WERI-Rb-1 (cell line): ENCODE measurements at places on chromosomes 13 and 19.

- DNase-seq = peak; percentile 56
These were observed 15.2 kb upstream of the TLE6 start for GRCh38 chr19:2962018-2962670.

DNA sequence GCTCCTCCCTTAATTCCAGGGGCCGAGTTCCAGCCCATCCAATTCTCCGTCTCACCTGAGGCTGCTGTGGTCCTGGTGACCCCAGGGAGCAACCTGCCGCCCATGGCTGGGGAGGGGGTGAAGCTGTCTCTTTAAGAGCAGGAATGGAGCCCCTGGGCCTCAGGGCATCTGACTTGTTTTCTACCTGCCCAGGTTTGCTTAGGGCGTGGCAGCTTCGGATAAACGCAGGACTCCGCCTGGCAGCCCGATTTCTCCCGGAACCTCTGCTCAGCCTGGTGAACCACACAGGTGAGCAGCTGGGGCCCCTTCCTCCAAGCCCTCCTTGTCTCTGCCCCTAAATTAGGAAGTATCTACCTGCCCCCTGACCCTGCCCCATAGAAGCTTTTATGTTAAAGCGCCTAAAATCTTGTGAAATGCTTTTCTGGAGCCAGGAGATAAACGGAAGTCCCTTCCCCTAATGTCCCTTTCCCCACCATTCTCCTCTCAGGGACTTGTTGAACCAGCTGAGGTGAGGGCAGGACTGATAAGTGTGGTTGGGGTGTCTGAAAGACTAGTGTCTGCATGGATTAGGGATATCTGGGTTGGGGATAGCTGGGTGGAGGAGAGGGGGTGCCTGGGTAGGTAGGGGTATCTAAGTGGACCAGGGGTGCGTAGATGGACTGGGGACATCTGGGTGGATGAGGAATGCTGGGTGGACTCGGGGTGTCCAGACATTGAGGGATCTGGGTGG is 614 bp downstream of the FXYD3 start:
- DNase-seq = no peak

DNA sequence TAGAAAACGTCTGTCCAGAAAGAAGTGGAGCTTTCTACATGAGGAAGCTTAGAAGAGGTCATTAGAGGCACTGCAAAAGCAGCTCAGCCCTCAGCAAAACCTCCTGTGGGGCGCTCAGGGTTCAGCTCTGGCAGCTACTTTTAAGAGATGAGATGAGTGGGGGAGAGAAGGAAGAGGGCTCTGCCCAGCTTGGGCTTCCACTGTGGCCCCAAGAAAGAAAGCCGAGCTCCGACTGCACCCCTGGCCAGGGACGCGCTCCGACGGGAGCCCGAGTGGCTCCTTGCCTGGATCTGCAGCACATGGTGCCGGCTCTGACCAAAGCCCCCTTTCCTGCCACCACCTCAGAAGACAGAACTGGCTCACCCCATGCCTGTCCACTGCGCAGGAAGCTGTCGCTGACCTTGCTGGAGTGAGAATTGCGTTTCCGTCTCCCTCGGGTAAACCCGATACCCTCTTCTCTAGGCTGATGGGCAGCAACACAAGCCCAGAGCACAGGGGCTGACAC is 36.4 kb downstream of the NAXD start:
- no peak for DNase-seq

GRCh38 chr19:42254089-42254849 is 659 bp downstream of the ERF start:
- DNase-seq = peak; percentile 73

DNA sequence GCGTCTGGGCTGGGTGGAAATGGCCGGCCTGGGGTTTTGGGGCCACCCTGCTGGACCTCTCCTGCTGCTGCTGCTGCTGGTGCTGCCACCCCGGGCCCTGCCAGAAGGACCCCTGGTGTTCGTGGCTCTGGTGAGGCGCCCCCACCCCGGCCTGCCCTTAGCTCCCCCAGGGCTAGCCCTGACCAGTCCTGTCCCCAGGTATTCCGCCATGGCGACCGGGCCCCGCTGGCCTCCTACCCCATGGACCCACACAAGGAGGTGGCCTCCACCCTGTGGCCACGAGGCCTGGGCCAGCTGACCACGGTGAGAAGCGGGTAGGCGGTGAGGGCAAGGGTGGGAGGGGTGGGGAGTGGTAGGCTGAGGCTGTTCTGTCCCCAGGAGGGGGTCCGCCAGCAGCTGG is at the start of gene ACP4:
TSS of gene ACP4 (plus strand) at position 20 of the 400 bp plus-strand sequence. CDS start at position 20, 0 bp downstream.
- DNase-seq = no peak

GRCh38 chr19:43455321-43456113 is 9.9 kb downstream of the LYPD3 start:
- no peak for DNase-seq

DNA sequence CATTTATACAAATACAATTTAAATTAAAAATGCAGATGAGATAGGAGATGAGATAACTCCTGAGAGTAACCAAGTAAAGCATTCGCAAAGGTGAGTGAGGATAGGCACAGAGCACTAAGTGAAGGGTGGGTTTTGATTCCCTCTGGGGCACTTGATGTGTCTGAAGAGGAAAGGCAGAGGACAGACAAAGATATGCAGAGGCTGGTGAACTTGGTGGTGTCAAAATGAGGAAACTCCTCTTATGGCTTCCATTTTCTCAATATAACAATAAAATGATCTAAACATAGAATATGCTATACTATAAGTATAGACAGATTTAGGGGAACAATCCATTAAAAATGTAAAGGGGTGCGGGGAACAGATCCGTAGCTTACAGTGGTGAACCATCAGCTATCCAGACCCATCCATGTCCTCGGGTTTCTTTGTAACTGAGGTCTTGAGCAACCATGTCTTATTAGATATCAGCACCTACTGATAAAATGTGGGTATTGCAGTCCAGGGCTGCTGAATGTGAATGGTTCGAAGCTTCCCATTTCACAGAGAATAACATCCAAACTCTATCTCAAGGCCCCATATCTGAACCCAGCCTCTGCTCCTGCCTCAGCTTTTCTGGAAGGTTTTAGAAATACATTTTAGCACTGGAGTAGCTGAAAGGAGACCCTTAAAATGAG is 73.9 kb upstream of the SLC10A2 start:
- DNase-seq = peak; percentile 45

DNA sequence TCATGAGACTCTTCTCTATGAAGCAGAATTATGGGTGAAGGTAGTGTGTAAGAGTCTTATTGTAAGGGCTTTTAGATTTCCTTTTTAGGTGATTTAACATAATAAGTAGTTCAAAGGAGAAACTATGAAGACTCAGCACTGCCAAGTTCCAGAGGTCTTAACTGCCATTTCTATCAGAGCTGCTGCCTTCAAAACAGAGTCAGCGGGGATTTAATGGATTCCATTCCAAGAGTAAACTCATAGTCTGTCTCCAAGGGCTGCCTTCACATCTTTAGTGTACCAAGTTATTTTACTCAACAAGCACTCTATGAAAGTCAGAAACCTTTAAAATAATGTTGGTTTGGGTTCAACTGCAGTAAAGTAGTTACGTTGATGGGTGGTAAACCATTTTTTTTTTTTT is 289.6 kb upstream of the HTR2A start:
- DNase-seq = no peak

GRCh38 chr13:90800082-90800746 is 547.3 kb upstream of the MIR17HG start:
- no peak for DNase-seq

DNA sequence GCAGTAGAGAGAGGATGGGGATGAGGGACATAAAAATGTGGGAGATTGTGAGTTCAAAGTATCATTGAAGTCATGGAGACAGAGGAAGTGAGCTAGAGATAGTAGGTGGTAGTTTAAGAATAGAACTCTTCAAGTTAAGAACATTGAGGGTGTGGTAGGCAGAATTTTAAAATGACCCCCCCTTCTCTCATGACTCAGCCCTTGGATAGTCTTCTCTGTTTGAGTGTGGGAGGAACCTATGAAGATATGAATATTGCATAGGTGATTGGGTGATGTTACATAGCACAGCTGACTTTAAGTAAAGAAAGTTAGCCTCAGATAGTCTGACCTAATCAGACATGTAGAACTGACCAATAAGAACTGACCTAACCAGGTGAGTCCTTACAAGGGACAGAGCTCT is 418.6 kb downstream of the FOXO1 start:
- DNase-seq = no peak

DNA sequence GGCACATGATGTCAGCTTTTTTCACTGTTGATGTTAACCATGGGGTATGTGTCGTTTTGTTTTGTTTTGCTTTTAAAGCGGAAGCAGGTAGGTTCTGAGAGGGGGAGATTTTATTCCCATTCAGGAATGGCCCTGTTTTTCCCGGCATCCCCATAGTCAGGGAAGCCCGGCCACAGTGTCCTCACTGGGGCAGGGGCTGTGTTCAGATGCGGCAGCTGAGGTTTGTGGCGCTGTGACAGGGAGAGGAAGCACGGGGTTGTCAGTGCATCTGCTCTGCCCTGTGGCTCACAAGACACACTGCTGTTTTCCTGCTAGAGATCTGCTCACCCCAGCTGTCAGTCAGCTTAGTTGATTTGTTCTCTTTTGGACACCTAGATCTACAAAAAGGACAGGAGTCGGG is 27.6 kb downstream of the ANKRD27 start:
- DNase-seq = no peak

GRCh38 chr13:50794226-50794625 is 49.3 kb downstream of the DLEU7 start:
- no peak for DNase-seq

DNA sequence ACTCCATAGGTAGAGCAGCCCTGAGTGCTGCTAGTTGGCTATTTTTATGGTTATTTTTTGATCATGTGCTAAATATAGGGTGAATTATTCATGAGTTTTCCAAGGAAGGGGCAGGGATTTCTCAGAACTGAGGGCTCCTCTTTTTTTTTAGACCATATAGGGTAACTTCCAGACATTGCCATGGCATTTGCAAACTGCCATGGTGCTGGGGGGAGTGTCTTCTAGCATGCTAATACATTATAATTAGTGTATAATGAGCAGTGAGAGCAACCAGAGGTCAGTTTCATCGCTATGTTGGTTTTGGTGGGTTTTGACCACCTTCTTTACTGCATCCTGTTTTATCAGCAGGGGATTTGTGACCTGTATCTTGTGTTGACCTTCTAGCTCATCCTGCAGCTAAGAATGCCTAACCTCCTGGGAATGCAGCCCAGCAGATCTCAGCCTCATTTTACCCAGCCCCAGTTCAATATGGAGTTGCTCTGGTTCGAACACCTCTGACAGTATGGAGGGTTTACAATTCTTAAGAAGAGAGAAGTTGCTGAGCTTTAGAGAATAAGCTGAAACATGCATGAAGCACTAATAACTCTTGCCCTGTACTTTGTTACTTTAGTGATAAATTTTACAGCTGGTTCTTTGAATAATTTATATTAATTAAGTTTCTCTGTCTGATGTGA is 31.7 kb downstream of the CEACAM1 start:
- DNase-seq = no peak

GRCh38 chr13:114311387-114311786 is 2.9 kb upstream of the CHAMP1 start:
- no peak for DNase-seq

- DNase-seq = no peak
These were observed 73.1 kb downstream of the TNFSF13B start for GRCh38 chr13:108342369-108343289.

DNA sequence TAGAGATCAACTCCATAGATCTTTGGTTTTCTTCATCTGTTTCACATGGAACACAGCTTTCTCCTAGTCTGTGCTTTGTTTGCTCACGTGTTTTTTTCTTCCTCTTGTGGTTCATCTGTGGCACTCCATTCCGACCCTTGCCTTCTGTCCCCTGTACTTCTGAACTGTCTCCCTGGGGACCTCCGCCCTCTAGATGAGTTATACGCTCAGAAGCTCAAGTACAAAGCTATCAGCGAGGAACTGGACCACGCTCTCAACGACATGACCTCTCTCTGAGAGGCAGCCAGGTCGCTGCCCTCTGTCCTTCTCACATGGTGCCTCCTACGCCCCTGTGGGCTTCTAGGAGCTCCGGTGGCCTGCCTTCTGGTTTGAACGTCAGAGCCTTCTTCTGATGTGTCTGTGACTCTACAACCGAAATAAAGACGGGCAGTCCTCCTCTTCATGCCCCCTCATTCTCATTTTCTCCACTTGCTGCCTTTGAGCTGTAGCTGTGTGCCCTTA is 16.6 kb upstream of the RAB8A start:
- DNase-seq = no peak

- DNase-seq = no peak
These were observed 4.3 kb upstream of the RAP2A start for GRCh38 chr13:97429681-97430081.

- peak; percentile 82 for DNase-seq
These were observed 1.5 kb upstream of the RAB3A start for GRCh38 chr19:18205200-18205892.

GRCh38 chr13:39821977-39822376 is 166.5 kb downstream of the COG6 start:
- DNase-seq = no peak

DNA sequence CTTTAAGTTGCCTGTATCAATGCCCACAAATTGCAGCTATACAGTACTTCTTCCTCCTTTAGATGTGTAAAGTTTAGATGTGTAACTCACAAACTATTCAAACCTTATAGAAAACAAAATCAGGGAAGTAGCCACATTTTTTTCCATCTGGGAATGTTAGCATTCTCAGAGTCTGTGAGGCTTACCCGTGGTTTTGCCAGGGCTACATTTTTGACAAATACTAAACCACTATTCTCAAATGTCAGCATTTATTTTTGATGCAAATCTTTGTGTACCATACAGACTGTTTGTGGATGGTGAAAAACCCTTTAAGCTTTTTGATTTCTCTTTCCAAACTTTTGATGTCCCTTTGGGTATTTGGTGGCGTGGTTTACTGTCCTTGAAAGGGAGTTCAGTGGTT is 216.4 kb downstream of the POSTN start:
- DNase-seq = no peak

- no peak for DNase-seq
These were observed 238.7 kb downstream of the LIG4 start for GRCh38 chr13:107976628-107977027.

GRCh38 chr19:44660081-44660480 is 11.2 kb upstream of the CEACAM19 start:
- no peak for DNase-seq

- peak; percentile 8 for DNase-seq
These were observed 425.5 kb downstream of the PCDH20 start for GRCh38 chr13:60990032-60990733.

DNA sequence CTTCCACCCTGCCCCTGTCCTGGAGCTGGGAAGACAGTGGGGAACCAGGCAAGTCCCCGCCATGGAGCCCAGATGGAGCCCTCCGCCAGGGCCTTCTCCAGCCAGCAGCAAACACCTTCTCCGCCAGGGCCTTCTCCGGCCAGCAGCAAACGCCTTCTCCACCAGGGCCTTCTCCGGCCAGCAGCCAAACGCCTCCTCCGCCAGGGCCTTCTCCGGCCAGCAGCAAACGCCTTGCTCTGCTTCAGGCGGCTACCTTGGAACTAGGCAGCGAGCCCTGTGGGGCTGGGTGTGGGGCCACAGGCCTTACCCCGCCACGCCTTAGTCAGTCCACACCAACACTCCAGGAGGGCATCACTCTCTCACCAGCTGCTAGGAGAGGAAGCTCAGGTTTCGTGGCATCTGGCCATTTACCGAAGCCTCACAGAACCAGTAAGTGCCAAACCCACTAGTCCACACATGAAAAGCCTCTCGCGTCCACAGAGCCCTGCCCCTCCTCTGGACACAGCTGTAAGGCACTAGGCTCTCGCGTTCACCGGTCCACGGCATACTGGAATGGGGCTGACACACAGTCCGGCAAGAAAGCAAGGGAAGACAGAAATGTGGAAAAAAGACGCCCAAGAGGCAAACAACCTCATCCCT is 41.0 kb downstream of the MLLT1 start:
- no peak for DNase-seq

GRCh38 chr19:3270902-3271301 is 46.4 kb downstream of the CELF5 start:
- DNase-seq = peak; percentile 47

GRCh38 chr13:36030670-36031331 is 100.4 kb downstream of the DCLK1 start:
- no peak for DNase-seq

GRCh38 chr19:3302755-3303154 is 63.6 kb upstream of the NFIC start:
- DNase-seq = peak; percentile 60
